Sciatic nerve (tissue), 2 donors: ENCODE measurements at places on chromosomes 2 and 18. TPM values are rescaled to one million over a fixed set of nuclear protein-coding genes. Genes with fewer than 3 reads are reported as not detected.

GRCh38 chr2:240078631-240079030 is 25.3 kb upstream of the OR6B3 start:
- DNase-seq: no peak

DNA sequence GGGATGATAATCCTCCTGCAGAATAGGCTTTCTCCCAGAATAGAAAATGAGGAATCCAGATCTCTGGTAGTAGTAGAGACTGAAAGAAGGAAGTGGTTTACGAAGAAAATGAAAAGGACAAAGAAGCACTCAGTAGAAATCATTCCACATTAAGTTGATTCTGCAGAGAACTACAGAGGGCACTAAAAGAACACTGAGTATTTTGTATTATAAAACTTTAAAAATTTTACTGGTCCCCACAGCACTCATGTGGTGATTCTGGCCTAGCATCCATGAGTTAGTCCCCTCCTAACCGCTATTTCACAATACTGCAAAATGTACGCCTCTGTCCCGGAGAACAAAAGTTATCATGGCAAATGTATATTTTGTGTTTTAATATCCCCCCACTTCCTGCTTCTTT is 42.9 kb upstream of the SLC35F5 start:
- DNase-seq: no peak

GRCh38 chr2:223043164-223043941 is 8.6 kb upstream of the KCNE4 start:
- DNase-seq: no peak

- no peak for DNase-seq
Measured at GRCh38 chr2:182300608-182301007, 126.2 kb downstream of the PDE1A start.

DNA sequence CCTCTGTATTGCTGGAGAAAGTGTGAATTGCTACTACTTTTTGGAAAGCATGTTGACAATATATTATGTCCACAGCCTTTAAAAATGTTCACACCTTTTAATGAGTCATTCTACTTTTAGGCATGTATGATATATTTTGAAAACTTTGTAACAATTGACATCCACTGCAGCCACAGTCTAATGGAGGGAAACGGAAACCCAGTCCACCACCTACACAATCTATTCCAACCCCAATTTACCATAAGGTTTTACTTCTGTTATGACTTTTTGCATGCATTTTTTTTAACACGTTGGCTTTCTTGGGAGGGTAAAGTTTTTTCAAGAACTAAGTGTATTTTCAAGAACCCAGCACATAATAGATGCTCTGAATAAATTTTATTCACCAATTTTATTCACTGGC is 38.5 kb upstream of the ATP8B1 start:
- DNase-seq: no peak

DNA sequence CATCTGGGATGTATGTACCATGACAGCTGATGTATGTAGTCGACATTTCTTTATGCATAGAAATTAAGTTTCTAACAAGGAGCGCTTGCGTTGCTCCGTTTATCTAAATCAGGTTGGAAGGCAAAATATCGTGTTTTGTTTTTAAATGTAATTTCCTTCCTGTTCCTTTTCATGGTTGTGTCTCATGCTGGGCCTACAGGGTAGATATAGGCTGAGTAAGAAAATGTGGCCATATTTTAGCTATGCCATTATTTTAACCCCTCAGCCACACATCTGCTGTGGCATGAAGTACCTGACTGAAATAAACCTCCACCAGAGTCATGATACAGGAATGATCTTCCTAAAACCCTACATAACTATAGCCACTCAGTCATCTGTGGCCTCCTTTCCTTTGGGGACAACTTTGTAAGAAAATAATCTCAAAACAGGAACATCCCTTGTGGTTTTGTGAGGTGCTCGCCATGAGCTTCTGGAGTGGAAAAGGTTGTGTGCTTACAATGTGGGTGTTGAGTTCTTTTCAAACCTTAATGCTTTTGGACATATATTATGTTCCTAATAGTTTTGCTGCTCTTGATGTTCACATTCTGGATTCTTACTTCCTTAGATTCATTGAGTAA is 214.3 kb downstream of the FAM210A start:
- no peak for DNase-seq

- DNase-seq: no peak
Measured at GRCh38 chr2:102449370-102449974, 23.6 kb upstream of the SLC9A4 start.

DNA sequence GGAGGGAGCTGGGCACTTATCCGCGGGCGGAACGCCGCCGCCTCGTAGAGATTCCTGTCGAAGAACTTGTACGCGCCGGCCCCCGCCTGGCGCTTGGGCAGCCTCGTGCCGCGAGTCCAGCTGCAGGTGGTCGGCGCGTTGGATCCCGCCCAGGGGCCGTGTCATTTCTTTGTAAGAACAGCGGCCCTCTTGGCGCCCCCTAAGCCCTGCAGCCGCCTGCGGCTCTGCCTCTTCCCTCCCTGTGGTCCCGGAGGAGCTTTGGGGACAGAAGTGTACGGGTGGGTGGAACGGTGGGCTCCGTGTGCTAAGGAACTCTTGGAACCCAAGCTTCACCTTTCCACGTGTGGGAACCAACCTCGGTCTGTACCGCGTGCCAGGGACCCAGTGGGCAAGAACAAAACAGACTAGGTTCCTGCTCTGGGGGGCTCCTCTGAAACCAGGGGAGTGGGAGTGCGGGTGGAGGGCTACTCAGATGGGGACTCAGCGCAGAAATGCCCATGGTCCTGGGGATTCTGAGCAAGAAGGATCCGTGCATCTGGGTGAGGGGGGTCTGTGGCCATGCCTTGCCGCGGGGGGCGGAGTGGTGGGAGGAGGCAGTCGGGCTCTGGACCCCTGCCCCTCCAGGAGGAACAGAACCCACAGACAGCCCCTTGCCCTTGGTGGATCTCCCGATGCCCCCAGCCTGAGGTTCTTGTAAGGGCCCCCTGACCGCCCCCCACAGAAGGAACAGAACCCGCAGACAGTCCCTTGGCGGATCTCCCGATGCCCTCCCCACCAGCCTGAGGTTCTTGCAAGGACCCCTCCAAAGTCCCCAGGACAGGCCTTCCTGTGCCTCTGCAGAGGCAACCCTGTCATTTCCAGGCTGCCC is 1.5 kb downstream of the GPC1 start:
- DNase-seq: peak; percentile 65

DNA sequence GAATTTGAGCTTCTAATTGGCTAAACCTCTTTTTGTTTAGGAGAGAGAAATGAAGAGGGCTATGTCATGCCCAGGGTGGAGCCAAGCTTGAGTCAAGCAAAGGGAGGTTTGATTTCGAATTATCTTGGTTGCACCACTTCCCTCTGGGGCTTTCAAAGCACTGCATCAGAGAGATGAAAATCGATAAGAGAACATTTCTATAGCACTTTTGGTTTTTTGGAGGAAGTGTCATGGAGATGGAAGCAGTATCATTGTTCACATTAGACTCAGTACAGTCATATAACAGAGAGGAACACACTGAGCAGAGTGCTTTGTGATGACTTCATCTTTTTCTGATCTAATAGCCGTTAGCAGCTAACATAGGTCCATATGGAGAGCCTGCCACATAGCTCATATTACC is 120.3 kb upstream of the UXS1 start:
- no peak for DNase-seq

DNA sequence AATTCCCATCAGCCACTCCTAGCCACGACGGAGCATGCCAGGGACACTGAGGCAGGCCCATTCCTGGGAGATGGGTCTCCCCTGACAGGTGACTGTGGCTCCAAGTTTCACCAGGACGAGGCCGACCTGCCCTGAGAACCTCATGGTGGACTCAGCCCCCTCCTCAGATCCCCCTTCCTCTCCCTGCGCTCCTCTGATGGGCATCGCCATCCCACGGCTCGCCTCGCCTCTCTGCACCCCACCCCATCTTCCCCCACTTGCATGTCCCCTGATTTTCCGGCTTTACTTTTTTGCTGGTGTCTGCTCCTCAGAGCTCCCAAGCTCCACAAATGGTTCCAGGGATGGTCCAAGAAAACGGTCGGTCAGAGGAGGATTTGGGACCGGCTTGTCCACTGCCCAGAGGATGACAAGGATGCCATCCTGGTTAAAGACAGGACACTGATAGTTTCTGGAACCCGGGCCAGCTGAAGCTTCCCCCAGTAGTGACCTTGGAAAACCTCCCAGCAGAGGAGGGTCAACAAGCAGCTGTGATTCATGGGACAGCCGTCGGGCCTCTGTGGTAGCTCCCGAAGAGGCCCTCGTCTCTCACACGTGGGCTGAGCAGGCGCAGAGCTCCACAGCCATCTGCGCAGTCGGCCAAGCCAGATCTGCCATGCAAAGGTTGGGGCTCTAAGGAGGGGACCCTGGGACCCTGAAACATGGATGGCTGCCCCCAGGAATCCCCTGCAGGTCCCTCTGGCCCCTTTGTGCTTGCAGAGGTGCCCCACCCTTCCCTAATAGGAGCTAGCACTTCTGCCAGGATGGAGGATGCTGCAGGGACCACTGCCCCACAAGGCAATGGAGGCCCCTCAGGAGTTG is 87.8 kb upstream of the SLC66A3 start:
- no peak for DNase-seq

DNA sequence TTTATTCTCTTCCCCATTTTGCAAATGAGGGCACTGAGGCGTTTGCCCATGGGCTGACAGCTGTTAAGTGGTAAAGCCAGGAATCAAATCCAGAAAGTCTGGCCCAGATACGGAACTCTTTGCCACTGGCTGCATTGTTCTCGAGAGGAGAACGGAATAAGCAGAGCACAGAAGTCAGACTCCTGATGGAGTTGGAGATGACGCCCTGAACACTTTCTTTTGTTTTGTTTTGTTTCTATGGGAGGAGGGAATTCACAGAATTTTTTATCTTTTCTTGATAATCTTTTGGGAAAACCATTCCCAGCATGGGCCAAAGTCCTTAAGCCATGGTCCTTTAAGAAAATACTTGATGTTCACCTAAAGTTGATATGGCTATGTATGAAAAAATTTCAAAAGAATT is 322.2 kb downstream of the RDH14 start:
- no peak for DNase-seq

DNA sequence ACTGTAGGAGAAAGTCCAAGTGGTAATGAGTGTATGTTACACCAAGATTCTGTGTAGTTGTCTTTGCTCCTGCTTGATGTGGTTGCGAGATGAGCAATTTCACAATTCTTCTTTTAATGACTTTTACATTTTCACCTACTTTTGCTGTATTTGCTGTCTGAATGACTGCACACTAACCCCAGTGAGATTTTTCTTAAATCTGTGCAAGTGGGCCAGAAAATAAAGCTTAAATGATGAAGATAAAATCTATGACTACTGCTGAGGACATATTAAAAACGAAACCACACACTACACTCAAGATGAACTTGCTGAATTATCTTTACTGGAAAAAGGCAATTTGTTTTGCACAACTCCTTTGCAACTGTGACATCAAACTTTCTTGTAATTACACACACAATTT is 4.1 kb downstream of the LDAH start:
- DNase-seq: no peak

DNA sequence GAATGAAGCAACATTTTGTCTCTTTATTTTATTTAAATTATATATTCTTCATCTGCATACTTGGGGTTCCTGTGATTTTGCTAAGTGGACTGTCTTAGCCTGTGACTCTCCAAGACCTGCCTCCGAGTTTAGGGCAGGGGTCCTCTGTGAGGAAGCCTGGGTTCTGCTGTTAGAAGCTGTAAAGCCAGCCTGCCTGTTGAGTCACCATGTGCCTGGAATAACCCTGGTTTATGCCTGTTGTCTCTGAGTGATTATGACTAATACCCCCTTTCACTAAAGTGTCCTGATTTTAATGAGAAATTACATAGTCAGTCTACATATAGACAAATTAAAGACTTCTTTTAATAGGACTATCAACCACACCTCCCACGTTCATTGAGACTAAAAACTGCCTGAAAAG is 369.1 kb downstream of the ZNF521 start:
- no peak for DNase-seq

GRCh38 chr18:22186484-22186971 is 17.1 kb downstream of the GATA6 start:
- DNase-seq: no peak

DNA sequence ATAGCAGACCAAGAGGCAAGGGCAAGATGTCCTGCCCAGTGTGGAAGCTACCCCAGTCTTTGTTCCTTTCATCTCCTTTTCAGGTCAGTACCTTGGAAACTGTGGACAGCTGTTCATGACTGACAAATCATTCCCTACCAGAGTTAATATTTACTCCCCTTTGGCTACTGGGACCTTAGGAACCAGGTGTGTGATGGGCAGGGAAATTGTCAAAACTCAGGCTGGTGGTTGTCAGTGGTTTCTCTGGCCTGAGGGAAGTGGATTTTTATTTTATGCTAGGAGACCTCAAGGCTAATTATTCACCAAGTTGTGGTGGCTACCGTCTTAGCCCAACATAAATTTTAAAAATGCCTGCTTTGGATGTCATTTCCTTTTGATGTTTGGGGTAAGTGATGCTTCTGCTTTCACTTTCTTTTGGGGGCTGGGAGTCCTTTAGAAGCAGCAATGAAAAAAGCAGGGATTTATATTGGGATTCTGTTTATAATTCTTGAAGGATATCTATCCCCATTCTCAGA is 119.3 kb downstream of the SETBP1 start:
- DNase-seq: no peak

DNA sequence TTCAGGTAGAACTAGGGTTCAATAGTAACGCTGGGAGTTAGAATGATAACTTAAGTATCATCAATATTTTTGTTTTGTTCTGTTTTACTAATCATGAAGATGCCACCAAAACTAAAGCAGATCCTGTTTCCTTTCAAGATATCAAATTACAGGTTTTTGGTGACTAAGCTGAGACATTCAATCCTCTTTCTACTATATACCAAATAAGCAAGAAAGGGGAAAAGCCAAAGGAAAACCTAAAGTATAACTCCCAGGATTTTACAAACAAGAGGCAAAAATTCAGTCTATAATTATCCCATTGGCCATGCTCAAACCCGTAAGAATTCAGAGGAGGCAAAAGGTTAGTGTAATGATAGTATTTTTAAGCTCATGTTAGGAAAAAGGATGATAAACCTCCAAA is 175.2 kb upstream of the CCDC150 start:
- no peak for DNase-seq

- peak; percentile 69 for DNase-seq
Measured at GRCh38 chr2:25877431-25878360, 591 bp downstream of the ASXL2 start.

- no peak for DNase-seq
Measured at GRCh38 chr2:54999182-54999581, 51.1 kb downstream of the RTN4 start.

- no peak for DNase-seq
Measured at GRCh38 chr2:54582987-54583386, 126.9 kb downstream of the SPTBN1 start.

- no peak for DNase-seq
Measured at GRCh38 chr2:16243411-16243996, 303.2 kb downstream of the MYCN start.

- no peak for DNase-seq
Measured at GRCh38 chr2:76288598-76288997, 577.9 kb upstream of the GCFC2 start.

Gene PLCD4
- 9.1 TPM for total RNA-seq

Gene WNT6
- 23.3 TPM for total RNA-seq

Gene SPATA3
- not detected for total RNA-seq

Gene CAD
- total RNA-seq: 31.4 TPM

Gene ANKRD30B
- 17.2 TPM for total RNA-seq

Gene MYO7B
- total RNA-seq: 0.62 TPM

Gene NAGK
- 125 TPM for total RNA-seq

Gene SAG
- total RNA-seq: not detected

Gene MSH2
- 25.1 TPM for total RNA-seq

Gene APLF
- total RNA-seq: 14.4 TPM

Gene PRKAG3
- total RNA-seq: 0.49 TPM

Gene CEP68
- 29.1 TPM for total RNA-seq

Gene ERLEC1
- 39.6 TPM for total RNA-seq

Gene CGREF1
- total RNA-seq: 4.1 TPM

Gene CRYGD
- not detected for total RNA-seq

Gene IL36A
- not detected for total RNA-seq

Gene TIGD1
- total RNA-seq: 4.5 TPM
